ENCODE measurements at places on chromosomes 7 and 10.
A peak's percentile ranks its signal among the peaks of the same experiment; 100 is the strongest.

- no peak for DNase-seq
Measured at GRCh38 chr10:17838080-17838648, 29.0 kb downstream of the MRC1 start.

GRCh38 chr10:114073395-114074186 is 29.9 kb downstream of the ADRB1 start:
- DNase-seq, result no peak

DNA sequence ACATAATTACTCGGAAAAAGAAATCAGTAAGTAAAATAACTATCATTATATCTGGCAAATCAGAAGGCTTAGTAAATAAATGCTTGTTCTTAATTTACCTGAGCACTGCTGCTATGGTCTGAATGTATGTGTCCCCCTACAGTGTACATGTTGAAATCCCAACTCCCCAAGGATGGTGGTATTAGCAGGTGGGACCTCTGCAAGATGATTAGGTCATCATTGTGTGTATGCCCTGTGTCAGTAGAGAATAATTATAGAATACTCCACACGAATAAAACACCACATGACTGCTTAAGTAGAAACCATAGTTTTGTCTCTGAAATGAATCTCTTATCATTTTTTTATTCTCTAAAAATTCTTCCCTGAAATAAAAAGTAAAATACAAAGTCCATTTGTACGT is 101.6 kb downstream of the RNF133 start:
- DNase-seq, result no peak

GRCh38 chr7:75900617-75901315 is 14.2 kb upstream of the POR start:
- DNase-seq, result no peak

DNA sequence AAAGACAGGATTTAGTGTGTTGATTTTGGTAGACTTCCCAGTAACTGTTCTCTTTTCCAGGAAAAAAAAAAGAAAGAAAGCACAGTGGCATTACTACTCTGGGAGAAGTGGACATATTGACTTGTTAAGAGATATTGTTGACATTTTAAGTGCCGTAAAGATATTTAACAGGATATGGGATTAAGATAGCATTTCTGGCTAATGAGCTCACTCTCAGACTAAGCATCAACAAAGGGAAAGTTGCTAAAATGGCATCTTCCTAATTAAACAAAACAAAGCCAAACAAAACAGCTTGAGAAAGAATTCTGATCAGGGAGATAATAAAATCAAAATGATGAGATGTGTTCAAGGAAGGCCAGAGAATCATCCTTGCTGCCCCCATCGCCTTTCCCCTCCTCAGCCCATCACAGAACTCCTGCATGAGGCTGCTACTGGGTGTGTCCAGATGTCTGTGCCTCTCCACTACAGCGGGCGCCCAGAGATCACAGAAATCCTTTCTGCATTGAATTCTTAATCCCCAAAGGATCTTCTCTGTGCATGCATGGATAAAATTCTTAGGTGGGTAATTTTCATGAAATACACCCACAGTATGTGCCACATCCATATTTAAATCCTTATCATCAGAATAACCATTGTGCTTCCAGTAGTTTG is 270.5 kb downstream of the POU6F2 start:
- no peak for DNase-seq

- no peak for DNase-seq
Measured at GRCh38 chr10:5565671-5566581, 41.2 kb downstream of the CALML3 start.

- DNase-seq, result no peak
Measured at GRCh38 chr10:102411341-102412255, 7.0 kb downstream of the PSD start.

- peak; percentile 78 for DNase-seq
Measured at GRCh38 chr10:117609095-117609795, 66.7 kb downstream of the EMX2 start.

- DNase-seq, result no peak
Measured at GRCh38 chr10:5484205-5484604, 15.2 kb downstream of the CALML5 start.

- DNase-seq, result no peak
Measured at GRCh38 chr10:51386248-51386885, 312.1 kb downstream of the PRKG1 start.

- no peak for DNase-seq
Measured at GRCh38 chr10:14556285-14556956, 218.3 kb downstream of the FAM107B start.

DNA sequence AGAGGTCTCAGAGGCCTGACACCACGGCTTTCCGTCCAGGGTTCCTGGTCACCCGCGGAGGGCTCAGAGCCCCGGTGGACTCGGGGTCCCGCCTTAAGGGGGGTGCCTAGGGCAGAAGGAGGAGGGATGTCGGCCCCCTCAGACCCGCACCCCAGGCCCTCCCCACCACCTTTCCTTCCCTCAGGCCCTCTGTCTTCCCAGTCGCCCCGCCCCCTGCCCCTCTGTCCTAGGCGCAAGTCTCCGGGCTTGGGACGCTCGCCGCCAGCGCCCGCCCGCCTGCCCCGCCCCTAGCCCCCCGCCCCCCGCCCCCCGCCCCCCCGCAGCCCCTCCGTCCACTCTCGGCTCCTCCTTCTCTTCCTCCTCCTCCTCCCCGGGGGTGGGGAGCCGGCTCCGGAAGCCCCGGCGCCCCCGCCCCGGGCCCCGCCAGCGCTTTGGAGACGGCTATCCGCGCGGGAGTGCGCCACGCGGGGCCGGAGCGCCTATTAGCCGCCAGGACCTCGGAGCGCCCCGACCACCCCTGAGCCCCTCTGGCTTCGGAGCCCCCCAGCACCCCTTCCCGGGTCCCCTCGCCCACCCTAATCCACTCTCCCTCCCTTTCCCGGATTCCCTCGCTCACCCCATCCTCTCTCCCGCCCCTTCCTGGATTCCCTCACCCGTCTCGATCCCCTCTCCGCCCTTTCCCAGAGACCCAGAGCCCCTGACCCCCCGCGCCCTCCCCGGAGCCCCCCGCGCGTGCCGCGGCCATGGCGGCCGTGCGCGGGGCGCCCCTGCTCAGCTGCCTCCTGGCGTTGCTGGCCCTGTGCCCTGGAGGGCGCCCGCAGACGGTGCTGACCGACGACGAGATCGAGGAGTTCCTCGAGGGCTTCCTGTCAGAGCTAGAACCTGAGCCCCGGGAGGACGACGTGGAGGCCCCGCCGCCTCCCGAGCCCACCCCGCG is at the start of gene AEBP1:
Gene AEBP1 (plus strand): TSS at position 423 of the 937 bp plus-strand sequence. CDS start 321 bp downstream, at position 744.
- no peak for DNase-seq

- no peak for DNase-seq
Measured at GRCh38 chr7:155694851-155695250, 50.4 kb downstream of the RBM33 start.

DNA sequence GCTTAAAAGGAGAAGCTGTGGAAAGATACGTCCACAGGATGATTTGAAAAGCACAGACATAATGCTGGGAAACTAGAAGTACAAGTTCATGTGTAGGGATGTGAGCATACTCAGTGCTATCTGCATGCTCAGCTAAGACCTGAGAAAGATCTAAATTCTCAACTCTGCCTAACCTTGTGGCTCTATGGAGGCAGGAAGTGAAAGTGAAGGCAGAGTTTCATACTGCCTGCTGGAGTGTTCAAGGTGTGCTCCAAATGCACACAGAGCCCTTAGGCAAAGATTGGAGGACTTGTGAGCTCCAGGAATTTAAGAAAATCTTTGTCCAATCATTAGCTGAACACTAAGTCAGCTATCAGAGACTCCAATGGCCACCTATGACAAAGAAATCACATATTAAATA is 190.9 kb downstream of the RNLS start:
- no peak for DNase-seq

GRCh38 chr7:35831208-35831607 is 30.4 kb downstream of the SEPTIN7 start:
- no peak for DNase-seq

DNA sequence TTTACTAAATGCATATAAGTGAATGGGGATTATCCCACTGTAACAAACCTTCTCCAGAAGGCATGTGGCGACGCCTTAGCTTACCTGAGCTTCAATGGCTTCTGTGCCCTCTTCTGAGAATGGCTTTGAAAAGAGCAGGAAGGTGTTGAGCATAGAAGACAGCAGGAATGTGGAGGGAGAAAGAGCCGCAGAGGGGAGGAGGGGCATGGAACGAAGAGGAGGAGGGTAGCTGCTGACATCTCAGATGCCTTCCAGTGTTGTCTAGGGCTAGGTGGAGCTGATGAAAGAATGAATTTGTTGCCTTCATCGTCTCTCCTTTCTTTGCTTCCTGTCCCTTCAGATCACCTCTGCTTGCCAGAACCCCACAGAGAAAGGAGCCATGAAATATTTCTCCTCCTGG is 86.2 kb downstream of the ITIH5 start:
- DNase-seq, result no peak

DNA sequence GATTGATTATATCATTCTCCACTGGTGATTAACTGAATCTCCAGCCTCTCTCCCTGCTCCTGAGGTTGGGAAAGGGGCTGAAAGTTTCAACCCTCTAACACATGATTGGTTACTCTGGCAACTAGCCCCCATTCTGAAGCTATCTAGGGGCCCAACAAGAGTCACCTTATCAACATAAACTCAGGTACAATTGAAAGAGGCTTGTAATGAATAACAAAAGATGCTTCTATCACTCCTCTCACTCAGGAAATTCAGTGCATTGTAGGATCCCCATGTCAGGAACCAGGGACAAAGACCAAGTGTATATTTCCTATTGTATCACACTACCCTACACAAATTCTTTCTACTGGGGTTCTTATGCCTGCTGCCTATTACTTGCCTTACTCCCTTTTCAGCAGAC is 123.9 kb upstream of the SLC13A1 start:
- no peak for DNase-seq

GRCh38 chr7:145183069-145183468 is 347.2 kb upstream of the TPK1 start:
- DNase-seq, result no peak

DNA sequence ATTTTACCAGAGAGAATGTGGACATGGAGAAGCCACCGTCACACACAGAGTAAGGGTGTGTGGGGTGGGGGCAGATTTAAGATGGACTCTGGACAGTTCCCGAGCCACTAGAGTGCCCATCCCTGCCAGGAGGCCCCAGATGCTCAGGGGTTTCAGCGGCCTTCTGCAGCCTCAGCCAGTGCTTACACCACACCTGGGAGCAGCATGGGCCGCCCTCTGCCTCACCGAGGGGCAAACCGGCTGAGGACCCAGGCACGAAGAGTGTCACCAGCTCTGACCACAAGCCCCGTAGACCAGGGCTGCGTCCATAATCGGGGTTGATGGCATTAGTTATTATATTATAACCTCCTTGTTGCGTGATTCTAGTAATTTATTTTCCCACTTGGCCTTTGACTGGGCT is 6.7 kb upstream of the MNX1 start:
- DNase-seq, result no peak

DNA sequence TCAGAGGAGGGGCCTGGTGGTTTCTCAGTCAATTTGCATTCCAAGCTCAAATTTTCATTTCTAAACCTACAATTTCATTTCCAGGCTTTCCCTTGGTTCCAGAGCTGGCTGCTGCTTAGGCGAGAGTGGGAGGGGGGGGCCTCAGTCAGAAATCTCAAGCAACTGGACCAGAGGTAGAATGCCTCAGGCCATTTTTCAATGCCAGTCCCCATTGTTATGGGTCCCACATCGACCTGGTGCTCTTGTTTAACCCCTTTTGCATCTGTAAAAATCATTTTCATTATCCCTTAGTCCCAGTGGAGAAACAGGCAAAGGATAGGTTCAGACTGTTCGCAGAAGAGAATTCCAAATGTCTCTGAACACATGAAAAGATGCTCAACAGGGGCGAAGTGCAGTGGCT is 13.5 kb upstream of the BAG3 start:
- DNase-seq, result no peak

- DNase-seq, result peak; percentile 53
Measured at GRCh38 chr10:71888623-71889387, 37.8 kb upstream of the PSAP start.

DNA sequence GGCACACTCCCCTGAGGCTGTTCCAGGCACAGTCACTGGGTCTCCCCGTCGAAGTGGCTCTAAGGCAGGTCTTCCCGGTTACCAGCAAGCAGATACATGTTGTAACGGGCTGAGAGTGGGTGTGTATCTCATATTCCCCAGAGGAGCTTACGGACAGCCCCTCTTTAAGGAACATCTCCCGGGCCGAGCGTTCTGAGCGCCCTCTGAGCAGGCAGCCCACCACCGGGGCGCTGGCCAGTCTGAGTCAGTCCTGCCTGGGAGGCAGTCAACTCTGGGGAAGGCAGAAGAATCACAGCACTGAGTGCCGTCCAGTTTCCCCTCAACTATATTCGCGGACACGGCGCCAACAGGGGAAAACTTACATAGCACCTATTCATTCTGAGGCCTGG is 117.4 kb downstream of the LHPP start:
- no peak for DNase-seq

- DNase-seq, result no peak
Measured at GRCh38 chr10:97676770-97677581, 10.1 kb downstream of the AVPI1 start.

DNA sequence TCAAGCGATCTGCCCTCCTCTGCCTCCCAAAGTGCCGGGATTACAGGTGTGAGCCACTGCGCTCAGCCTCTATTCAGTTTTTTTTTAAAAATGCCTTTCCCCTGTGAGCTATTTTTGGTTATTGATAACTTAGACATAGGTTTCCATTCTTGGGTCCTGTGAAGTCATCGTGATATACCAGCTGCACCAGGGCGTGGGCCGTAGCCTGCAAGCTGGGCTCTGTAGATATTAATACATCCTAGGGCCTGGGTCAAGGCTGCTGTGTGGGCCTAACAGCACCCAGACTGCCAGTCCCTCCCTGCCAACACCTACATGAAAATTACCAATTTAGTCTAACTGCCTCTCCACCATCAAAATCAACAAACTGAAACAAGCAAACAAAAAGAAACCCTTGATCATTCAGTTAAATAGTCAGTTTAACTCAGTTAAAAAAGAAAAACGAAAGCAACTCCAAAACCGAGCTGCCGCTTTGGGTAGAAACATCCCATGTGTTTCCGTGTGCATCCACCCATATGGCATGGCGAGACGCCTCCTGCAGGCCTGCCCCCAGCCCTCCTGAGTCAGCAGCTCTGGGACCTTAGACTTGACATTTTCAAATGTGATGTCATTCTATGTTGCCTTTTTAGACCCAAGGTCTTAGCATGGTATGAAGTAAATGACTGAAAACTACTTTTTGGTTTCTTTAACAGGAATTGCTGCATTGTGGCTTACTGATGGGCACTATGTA is 330.2 kb downstream of the GLRX3 start:
- no peak for DNase-seq

DNA sequence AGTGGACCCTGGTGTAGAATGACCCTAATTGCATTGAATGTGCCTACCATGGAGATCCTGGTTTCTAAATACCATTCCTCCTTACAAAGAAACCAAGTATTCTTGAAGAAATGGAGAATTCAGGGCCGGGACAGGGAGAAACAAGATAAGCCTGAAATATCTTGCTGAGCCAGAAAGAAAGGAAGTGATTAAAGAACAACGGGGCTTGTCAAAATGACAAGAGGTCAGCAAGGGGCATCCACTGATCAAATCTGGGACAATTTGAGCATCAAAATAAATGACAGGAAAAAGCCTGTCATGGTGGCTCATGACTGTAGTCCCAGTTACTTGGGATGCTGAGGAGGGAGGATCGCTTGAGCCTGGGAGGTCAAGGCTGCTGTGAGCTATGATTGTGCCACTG is 8.1 kb downstream of the ABHD11 start:
- DNase-seq, result no peak

GRCh38 chr10:25914776-25915175 is 19.3 kb upstream of the MYO3A start:
- DNase-seq, result no peak
